ENCODE measurements at places on chromosomes 7 and 10.

GRCh38 chr10:5890452-5890915, 441 bp downstream of the FBH1 start:
- DNase-seq, result peak; percentile 5

DNA sequence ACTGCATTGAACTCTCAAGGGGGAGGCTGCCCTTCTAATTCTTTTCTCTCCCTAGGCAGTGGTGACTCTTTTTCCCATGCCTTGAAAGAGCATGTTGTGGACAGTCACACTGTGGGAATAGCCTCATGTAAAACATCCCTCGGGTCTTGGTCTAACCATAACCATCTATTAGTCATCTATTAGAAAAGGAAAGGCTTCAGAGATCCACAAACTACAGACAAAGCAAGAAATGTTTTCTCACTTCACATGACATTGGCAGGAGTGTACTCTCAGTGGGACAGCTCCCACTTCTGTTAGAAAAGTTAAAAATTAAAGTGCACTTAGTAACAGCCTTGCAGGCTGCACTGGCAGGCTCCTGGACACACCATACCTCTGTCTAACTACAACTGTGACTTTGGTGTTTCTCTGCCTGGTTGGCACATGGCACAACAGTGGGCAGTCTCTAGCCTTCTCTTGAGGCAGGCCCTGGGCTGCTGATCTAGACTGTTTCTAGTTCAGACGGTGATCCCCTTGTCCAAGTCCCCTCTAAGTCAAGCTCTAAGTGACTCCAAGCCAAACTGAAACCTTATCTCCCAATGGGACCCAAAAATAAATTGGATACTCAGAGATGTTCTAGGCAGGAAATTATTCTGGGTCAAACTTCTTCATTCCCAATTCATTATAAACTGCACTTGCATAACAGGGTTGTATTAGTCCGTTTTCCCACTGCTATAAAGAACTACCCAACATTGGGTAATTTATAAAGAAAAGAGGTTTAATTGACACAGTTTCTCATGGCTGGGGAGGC, 57.9 kb upstream of the ITGB1 start:
- DNase-seq, result no peak

DNA sequence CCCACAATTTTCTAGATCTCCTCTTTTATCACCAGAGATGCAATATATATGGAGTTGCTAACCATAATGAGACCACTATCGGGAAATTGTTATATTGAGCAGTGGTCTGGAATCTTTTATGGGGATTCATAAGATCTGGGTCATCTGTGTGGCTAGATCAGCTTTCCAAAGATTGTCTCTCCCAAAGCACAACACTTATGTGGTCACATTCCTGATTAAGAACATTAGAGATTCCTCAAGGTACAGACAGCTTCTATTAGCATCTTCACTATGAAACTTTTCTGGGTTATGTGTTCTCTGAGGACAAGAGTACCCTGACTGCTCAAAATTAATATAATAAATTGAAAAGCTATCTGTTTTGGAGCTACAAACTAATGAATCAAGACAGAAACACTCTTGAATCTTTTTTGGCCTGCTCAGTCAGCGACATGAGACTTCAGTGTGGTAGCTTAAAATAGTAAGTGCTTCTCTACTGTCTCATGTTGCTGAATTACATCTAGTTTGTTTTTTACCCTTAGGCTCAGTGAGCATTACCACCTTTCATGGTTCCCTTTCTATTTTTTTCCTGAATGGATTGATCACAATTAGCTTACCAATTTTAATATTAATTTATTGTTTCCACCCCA, 42.6 kb upstream of the STRIP2 start:
- no peak for DNase-seq

GRCh38 chr7:128053023-128053422, 21.8 kb upstream of the LRRC4 start:
- DNase-seq, result no peak

DNA sequence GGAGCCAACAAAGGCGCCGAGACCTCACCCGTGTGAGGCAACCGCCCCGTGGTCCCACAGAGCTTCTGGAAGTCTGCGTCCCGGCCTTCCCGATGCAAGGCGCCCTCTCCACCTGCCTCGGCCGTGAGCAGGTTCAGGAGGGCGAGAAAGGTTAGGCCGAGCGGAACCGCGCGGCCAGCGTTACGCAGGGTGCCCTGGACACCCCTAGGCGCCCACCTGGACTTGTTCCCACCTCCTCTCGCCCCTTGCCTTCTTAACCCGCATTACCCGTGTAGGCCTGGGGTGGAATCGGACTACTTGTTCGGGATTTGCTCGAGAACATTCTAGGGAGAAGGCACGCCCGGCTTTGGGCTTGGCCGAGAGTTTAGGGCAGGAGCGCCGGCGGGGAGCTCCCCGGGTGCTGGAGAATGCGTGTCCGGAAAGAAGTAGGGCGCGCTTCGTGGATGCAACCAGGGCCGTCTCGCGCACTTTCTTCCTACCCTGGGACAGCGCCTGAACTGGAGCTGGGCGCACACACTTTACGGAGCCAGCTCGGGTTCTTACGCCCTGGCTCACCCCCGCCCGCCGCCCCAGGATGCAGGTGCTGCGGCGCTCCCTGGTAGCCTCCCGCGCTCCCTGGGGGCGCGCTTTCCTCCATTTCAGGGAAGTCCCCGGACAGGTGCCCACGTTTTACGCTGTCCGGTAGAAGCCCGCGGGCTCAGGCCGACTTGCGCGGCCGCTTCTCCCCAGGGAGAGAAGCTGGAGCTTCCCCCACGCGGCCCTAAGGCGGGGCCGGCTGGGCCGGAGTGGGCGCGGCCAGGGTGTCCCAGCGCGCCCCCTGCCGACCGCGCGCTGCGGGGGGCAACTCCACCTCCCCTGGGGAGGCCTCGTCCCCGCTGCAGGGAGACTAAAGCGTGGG, 74.5 kb downstream of the INSIG1 start:
- no peak for DNase-seq

- no peak for DNase-seq
Measured at GRCh38 chr7:41336455-41336952, 366.4 kb downstream of the INHBA start.

GRCh38 chr7:65475734-65476319, 102.2 kb downstream of the ZNF92 start:
- no peak for DNase-seq

- DNase-seq, result no peak
Measured at GRCh38 chr7:148334441-148334956, 256.1 kb upstream of the C7orf33 start.

- no peak for DNase-seq
Measured at GRCh38 chr7:91949221-91950009, 8.8 kb downstream of the AKAP9 start.

GRCh38 chr10:19977097-19977521, 160.9 kb downstream of the PLXDC2 start:
- no peak for DNase-seq

DNA sequence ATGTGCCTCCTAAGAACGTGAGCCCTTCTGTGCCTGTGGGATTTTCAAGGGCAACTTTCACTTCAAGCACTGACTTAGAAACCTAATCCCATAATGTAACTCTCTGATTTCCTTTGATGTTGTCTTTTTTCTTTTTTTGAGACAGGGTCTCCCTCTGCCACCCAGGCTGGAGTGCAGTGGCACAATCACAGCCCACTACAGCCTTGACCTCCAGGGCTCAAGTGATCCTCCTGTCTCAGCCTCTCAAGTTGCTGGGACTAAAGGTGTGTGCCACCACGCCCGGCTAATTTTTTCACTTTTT, 64.4 kb upstream of the GSDME start:
- DNase-seq, result no peak

GRCh38 chr7:74143383-74143782, 30.8 kb upstream of the EIF4H start:
- DNase-seq, result no peak

DNA sequence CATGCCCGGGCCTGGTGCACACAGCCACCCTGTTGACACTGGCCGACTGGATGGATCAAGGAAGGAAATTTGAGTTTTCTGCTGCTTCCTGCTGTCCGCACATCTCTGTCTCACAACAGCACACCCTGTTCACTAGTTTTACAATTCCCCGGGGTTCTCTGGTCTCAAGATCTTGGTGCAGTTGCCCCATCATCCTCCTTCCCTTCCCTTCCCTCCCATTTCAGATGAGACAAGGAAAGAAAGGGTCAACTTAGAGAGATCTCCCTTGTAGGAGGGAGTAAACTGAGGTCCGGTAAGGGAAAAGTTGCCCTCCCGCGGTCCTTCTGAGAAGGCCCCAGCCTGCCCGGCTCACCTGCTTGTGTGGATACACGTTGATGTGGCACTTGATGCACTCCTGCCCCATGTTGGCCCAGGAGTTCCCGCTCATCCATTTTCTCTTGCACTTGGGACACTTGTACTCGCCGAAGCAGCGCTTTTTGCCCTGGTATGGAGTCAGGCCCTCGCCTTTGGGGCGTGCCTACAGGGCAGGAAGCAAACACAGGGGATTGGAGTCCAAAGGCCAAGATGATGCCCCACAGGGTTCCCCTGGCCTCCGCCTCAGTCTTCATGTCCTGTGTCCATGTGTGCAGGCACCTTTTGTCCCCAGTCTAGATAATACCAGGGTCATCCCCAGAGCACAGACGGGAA, 46.8 kb downstream of the PPIF start:
- DNase-seq, result no peak

GRCh38 chr7:128172151-128172550, 68.9 kb upstream of the LEP start:
- no peak for DNase-seq

DNA sequence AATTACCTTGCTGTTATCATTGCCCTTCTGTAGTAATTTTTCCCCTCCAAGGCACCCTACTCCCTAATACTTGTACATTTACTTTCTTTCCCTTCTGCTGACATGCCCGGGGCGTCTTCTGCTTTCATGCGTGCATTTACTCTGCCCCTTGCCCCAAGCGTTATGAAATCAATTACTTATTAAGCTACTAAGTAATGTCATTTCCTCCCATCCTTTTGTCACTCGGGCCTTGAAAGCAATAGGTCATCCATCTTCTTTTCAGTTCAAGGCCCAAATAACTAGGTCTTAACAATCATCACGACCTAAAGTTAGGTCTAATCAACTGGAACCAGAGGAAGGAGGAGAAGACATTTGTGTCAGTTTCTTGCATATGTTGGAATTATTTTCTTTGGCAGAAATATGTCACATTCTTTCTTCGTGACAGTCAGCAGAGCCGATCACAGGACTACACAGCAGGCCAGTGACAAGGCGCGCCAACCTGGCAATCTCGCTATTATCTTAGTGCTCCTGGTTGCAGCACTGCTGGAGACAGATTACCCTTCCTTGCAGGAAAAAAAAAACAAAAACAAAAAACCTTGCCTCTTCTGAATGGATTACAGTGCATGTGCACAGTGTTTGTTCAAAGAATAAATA, 179.2 kb downstream of the RELN start:
- DNase-seq, result no peak

DNA sequence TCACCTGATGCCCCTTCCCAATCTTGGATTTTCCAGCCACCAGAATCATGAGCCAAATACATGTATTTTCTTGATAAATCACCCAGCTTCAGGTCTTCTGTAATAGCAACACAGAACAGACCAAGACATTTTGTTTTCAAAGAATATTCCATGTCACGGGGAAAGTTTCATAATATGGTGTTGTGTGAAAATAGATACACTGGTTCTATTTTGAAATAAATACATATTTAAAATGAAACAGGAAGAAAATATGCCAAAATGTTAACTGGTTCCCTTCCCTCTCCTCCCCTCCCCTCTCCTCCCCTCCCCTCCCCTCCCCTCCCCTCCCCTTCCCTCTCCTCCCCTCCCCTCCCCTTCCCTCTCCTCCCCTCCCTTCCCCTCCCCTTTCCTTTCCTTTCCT, 30.3 kb upstream of the CAMK1D start:
- DNase-seq, result no peak

DNA sequence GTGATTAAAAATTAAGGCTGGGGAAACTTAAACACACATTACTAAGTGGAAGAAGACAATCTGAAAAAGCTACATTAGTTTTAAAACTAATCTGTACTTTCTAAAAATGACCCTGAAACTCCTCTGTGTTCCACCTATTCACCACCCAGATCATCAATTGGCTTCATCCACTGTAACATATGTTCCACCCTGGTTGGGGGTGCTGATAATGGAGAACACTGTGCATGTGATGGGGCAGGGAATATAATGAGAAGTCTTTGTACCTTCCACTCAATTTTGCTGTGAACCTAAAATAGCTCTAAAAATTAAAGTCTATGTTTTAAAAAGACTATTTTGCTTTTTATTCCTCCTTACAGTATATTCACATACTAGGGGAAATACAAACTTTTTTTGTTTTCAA, 132.7 kb downstream of the CNOT4 start:
- DNase-seq, result no peak
